Stimulated activated CD4-positive, alpha-beta T cell treated with anti-CD3 and anti-CD28 coated beads, Interleukin-4, amount 100 ng/mL, for 4 hours (primary cell): ENCODE measurements at places on chromosomes 5 and 9.

DNA sequence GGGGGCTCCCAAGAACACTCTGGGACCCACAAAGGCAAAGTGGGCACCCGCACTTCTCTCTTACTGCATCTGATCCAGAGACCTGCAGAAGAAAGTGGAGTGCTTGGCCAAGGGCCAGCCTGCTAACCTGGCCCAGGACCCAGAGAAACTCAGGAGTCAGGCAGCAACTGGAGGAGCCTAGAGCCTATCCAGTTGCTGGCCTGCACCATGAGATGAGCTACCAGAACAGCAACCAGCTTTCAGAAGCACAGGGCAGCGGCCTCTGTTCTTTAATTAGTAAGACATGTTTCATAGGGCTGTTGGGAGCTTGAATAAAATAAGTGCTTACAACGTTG, 298.3 kb downstream of the GADD45G start:
- DNase-seq = no peak

DNA sequence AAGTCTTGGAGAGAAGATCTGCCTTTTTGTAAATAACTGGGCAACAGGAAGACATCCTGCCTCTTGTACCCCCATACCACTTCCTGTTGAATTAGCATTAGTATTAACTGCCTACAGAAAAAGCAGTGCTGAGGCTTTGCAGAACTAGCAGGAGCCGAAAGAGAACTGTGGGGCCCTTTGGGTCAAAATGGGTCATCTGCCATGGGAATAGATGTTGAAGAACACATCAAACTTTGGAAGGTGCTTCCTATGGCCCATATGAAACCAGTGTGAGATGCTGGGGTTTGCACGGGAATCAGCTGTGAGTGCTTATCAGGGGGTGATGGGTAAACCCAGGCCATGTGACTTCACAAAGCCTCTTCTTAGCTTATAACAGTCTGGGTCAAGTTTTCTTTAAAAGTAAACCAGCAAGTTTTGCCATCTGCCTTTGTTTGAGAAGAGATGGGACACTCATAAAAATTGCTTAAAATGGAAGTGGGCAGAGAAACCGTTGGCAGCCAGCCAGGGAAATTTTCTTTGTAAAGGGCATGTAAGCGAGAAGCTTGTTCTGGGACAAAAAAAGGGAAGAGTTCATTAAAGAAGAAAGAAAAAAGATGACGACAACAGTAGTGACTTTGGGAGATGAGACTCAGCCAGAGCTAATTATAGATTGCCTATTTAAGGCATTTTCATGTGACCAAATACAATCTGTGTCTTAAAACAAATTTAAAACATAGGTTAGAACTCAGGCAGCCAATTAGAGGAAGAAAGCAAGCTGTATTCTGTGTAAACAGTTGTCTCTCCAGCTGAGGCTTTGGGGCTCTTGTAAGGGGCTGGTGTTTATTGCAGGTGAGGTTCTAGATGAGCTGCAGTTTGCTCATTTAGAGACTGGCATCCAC, 4.4 kb downstream of the SLC25A25 start:
- peak; percentile 41 for DNase-seq

- no peak for DNase-seq
These were observed 9.0 kb downstream of the CKMT2 start for GRCh38 chr5:81241961-81242648.

- DNase-seq = no peak
These were observed 34.3 kb downstream of the UBE2R2 start for GRCh38 chr9:33851301-33851700.

DNA sequence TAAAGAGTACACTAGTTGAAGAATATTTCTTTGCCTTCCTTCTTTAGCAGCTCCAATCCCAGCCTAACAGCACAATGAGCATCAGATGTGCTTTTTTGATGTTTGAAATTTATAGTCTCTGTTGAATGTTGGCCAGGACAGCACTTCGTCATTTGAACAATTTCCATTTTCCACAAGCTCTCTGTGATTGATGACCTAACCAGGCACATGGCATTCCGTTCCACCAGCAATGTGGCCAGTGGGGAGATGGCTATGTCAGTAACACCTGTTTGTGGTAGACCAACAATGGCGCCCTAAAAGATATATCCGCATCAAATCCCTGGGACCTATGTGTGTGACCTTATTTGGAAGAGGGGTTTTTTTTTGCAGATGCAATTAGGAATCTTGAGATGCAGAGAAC, 66.8 kb downstream of the PALM2AKAP2 start:
- DNase-seq = no peak

GRCh38 chr9:76486151-76486550, 27.2 kb downstream of the GCNT1 start:
- DNase-seq = no peak

DNA sequence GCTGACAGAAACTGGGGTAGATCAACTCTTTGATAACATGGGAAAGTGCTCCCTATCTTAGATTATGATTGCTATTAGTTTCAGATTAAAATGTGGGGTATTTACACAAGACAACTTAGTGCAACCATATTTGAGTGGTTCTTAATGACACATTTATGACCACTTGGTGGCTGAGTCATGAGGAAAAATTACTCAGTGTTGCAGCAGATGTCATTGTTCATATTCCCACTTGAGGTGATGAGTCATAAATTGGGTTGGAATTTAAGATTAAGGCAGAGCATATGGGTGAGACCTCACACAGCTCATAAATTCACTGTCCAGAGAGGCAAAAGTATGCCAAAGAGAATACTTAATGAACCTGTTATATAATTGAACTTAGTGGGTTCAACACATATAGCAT, 408.3 kb downstream of the DMRT2 start:
- DNase-seq = no peak

- DNase-seq = no peak
These were observed 6.1 kb upstream of the NRARP start for GRCh38 chr9:137308057-137308619.

- DNase-seq = no peak
These were observed 2.5 kb upstream of the YTHDC2 start for GRCh38 chr5:113510836-113511451.

- DNase-seq = no peak
These were observed 84.3 kb upstream of the SHB start for GRCh38 chr9:38153152-38153909.

- no peak for DNase-seq
These were observed 114.5 kb downstream of the C9orf152 start for GRCh38 chr9:110093417-110093816.

GRCh38 chr9:113343732-113344231, 3.7 kb upstream of the WDR31 start:
- DNase-seq = no peak

- no peak for DNase-seq
These were observed 493.5 kb downstream of the EBF1 start for GRCh38 chr5:158606233-158606632.

- no peak for DNase-seq
These were observed 806.0 kb upstream of the ZNF608 start for GRCh38 chr5:125552486-125552885.

DNA sequence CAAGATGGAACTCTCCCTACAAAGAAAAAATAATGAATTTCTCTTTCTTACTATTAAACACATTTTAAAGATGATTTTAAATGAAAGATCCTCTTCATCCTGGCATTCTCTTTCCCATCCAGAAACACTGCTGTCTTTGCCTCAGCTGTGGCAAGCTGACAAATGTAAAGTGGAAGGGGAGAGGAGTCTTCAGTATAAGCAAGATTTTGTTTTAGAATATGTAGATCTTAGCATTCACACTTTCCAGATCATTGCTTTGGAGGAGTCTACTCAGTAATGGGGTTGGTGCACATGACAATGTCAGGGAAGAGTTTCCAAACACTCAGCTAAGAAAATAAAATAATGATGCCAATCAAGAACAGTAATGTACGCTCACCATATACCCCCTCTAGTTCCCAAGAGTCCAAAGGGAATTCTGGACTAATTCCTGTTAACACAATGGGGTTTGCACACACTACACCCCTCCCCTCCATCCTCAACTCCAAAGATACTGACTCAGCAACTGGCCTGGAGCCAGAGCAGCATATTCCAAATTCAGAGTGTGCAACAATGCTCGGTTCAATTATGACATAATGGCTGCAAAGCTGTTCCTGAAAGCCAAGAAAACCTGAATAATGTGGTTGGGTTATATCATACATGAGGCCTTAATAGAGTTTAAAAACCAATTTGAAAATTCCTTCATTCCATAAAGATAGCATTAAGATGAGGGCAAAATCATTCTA, 4.6 kb downstream of the C5orf63 start:
- DNase-seq = no peak

- no peak for DNase-seq
These were observed 35.0 kb upstream of the FOXB2 start for GRCh38 chr9:76984486-76984885.

GRCh38 chr5:171945066-171945465, 61.4 kb downstream of the FBXW11 start:
- no peak for DNase-seq

- no peak for DNase-seq
These were observed 70.5 kb downstream of the ADAMTSL1 start for GRCh38 chr9:18544456-18544855.

DNA sequence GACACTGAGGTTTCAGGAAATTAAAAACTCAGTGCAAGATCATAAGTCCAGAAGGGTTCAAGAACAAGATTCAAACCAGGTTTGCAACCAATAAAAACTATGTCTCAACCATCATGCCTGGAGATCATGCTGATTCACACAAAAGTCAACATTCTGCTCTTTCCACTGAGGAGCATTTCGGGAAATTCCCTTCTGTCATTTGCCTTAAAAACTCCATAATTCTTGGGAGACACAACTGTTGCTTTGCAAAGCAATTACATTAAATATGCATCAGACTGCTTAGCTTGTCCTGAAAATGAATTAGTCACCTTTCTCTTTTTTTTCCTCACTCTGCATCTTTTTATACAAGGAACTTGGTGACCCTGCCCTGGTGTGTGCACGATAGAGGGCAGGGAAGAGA, 275.9 kb upstream of the ZNF462 start:
- DNase-seq = no peak

DNA sequence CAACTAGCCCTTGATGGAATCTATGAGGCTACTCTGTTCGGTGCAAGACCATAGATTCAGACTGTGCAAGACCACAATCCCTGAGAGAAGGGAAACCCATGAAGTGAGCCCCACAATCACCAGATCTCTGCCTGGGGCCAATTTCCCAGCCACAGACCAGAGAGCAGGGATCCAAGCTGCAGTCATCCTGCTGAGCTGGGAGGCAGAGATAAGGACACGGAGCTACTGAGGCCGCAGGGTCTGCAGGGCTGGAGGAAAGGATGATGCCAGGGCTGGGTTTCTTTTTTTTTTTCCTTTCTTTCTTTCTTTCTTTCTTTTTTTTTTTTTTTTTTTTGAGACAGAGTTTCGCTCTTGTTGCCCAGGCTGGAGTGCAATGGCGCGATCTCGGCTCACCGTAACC, 47.7 kb upstream of the FUBP3 start:
- no peak for DNase-seq

DNA sequence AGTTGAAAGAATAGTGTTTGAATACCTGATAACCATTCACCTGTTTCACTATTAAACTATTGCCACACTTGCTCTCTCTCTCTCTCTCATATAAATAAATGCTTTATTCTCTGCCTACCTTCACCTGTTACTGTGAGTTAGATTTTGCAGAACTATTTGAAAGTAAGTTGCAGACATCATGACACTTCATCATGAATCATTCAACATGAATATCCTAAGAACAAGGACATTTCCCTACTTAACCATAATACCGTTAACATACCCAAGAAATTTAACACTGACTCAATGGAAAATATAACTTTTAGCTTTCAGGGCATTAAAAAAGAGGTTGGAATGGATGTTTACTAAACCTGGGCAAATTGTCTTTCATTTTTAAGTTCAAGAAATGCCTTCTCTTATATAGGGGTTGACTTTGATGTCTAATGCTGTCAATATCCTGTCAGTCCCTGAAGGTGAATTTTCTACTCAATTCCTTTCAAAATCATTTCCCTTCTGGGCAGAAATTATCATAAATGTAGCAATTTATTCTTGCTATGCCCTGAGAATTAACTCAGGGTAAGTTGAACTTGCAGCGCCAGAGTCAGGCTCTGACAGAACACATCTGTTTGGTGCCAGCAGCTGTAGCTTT, 582.6 kb upstream of the TLE4 start:
- DNase-seq = no peak

DNA sequence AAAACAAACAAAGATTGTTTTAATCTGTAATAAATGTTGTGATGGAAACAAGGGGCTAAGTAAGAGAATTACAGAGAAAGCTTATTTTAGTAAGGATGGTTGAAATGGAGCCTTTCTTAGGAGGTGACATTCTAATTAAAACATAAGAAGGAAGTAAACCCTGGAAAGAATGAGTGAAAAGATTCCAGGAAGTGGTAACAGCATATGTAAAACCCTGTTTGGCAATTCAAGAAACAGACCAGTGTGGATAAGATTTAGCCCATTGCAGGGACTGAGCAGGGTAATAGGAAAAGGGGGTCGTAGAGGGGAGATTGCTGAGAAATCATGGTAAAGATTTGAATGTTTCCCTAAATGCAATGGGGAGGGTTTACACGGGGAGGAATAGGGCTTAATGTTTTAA, 21.6 kb upstream of the PIP5K1B start:
- no peak for DNase-seq

- peak; percentile 21 for DNase-seq
These were observed at the start of gene ENG for GRCh38 chr9:127854184-127854806. TSS of gene ENG (minus strand) at chr9:127854658. CDS start at chr9:127854355, 303 bp downstream.

DNA sequence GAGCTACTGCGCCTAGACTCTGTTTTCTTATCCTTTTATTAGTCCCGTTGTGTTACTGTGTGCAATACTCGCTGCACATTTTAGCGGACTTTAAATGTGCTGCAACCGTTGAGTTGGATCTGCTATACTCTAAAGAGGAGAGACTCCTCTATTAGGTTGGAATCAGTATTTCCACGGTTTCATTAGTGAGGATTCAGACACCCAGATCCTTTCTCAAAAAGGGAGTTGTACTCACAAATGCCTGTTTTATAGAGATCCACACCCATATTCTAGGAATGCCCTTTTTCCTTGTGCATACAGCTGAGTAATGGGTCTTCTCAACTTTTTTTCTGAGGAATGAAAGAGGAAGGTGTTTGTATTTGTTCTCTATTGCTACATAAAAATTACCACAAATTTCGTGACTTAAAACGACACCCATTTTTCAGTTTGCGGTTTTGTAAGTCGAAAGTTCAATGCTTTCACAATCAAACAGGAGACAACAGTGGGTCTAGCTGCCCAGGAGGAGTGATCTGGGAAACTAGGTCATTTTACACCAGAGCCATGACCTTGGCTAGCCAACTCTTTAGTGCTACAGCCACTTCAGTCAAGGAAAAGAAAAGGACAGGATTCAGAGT, 52.8 kb upstream of the SLC44A1 start:
- no peak for DNase-seq

DNA sequence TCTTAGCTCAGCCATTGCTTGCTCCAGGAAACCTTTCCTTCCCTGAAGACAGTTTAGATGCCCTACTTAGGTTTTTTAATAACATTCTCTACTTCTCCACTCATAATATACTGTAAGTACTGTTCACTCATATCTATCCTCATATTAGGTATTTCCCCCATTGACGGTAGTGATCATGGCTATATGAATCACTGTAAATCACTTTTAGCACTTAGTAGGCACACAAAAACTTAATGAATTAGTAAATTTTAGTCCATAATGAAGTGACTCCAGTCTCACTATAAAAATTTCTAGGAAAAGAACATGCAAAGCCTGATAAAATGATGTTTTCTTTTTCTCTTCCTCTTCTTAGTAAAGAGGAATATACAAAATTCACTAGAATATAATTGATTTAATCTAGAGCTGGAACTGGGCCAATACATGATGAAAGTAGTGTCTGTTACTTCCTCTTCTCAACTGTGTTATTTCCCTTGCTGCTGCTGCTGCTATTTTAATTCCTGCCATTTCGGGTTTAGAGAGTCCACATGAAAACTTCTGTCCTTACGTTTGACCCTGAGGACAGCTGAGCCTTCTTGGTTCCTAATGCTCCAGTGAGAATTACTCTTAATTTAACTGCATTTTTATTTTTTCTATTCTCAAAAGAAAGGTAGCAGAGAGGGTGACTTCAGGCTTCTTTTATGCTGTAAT, 73.5 kb downstream of the LNPEP start:
- DNase-seq = no peak
